Activated CD4-positive, alpha-beta memory T cell treated with anti-CD3 and anti-CD28 coated beads, Interleukin-2, amount 10 ng/mL, durations not matched to agents 7 days and 5 days (primary cell): ENCODE measurements at places on chromosomes 12 and 14. TPM values are rescaled to one million over a fixed set of nuclear protein-coding genes. Genes with fewer than 3 reads are reported as not detected.

DNA sequence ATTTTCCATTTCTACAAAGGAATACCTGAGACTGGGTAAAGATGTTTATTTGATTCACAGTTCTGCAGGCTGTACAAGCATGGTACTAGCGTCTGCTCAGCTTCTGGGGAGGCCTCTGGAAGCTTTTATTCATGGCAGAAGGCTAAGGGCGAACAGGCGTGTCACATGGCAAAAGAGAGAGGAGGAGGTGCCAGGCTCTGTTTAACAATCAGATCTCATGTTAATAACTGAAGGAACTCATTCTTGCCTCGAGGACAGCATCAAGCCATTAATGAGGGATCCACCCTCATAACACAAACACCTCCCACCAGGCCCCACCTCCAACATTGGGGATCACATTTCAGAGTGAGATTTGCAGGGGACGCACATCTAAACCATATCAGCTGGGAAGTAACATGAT lies 36.0 kb downstream of the PRB3 start:
- no peak for DNase-seq

DNA sequence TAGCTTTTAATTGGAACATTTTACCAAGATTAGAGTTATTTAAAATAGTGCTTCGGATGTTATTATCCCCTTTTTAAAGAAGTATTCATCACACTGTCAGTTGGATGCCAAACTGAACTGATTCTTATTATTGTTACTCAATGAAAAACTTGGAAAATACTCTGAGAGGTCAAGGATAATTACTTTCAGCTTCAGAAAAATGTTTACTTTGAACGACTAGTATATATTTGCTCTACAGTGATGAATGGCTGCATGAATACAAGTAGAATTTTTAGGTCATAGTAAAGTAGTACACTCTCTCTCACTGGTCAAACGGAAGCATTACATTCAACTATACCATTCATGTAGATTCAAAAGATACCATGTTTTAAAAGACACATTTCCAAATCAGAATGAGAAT lies 269.2 kb downstream of the CCDC91 start:
- DNase-seq, result no peak

GRCh38 chr12:67388331-67389138 lies 119.4 kb downstream of the CAND1 start:
- DNase-seq, result no peak

- peak; percentile 31 for DNase-seq
Observed at GRCh38 chr14:103716091-103716801, 636 bp downstream of the ZFYVE21 start.

- DNase-seq, result no peak
Observed at GRCh38 chr14:33477797-33478196, 473.1 kb downstream of the EGLN3 start.

- no peak for DNase-seq
Observed at GRCh38 chr12:41981013-41981412, 163.7 kb downstream of the GXYLT1 start.

GRCh38 chr12:114689075-114689994 lies 5.4 kb upstream of the TBX3 start:
- DNase-seq, result no peak

GRCh38 chr14:90740081-90740480 lies 76.1 kb downstream of the TTC7B start:
- DNase-seq, result no peak

DNA sequence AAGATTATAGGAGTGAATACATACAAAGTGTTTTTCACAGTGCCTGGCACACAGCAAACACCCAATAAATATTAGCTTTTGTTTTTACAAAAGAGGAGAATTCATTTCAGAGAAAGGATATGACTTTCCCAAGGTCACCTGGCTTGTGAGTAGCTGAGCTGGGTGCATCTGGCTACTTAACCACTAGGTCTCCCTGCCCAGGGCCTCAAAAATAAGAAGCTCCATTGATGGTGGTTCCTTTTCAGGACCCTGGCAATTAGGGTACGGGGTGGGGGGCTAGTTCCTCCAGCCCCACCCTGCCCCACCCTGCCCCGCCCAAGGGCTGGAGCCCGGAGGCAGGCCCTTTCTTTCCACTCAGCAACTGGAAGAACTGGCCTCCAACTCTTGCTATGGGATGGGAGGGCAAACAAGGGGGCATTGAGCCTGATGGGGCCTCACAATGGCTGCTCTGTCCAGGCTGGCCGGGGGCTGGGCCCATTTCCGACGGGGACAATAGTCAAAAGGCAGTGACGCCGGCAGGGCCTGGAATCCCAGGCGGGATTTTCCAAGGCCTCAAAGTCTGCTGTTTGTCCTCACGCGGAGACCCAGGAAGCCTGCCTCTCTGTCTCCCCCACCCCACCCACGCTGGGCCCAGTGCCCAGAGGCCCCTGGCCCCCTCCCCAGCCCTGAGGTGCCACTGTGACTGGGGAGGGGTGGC lies 8.2 kb upstream of the ATG101 start:
- no peak for DNase-seq

GRCh38 chr14:102988054-102988453 lies 65.6 kb downstream of the AMN start:
- DNase-seq, result no peak

DNA sequence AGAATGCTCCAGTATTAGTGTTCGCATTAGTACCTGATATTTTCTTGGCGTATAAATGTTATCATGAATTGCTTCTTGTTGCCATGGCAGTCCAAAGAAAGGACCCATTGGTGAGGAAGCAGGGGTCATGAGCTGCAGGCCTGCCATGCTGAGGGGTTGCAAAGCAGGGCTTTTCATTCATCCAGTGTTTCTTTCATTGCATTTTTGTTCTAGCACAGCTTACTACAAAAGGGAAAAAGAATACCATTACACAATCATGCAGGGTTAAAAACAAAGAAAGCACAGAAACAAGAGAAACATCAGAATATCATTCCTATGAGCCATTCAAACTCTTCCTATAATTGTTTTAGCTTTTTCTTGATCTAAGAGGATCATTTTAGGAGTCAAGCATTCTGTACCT lies 24.0 kb downstream of the DICER1 start:
- no peak for DNase-seq

DNA sequence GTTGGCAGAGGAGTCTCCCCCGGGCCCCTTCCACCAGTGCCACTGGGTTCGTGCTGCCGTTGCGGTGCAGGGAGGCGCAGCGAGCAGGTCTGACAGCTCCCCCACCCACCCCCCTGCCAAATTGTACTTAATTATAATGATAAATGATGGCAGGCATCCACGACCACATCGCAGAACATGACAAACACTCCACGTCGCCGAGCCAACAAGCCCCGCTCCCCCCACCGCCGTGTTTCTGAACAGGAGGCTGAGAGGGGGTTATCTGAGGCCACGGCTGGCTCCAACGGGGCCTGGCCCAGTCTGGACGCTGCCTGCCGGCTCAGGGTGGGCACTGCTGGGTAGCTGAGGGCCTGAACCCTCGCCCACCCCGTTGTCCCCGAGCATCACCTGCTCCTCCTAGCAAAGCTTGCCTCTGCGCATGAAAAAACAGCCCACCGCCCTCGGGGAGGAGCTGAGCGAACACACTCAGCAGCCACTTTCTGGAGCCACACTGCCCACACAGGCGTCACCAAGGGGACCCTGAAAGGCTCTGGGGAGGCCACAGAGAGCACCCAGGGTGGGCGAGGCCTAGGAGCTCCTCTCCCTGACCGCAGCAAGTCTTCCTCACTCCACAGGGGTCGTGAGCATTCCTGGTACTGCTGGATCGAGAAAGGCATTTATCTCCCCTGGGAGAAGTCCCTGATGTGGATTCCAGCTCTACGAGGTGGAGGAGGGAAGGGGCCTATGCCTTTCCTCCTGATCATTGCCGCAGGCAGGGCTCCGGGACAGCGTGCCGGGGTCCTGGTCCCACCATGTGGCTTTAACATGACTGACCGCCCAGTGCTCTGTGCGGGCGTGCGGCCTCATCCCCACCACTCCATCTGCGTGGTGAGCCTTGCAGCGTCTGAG lies 35.4 kb upstream of the DIO3 start:
- DNase-seq, result no peak

- DNase-seq, result no peak
Observed at GRCh38 chr12:129552996-129553750, 350.7 kb downstream of the TMEM132D start.

DNA sequence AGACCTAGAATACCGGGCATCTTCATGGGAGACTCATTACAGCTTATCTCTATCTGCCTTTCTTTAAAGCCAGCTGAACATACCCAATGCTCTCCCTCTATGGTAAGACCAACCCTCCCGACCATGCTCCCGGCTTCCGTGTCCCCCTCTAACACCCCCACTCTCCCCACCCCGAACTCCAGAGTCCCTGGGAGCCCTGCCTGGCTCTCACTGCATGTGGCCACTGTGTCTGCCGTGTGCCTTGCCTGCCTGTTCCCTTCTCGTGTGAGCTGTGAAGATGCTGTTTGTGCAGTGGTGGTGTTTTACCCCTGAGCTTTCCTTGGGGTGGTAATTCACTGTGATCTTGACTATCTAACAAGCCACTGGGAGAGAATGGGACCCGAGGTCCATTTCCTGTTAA lies 146.4 kb upstream of the FKBP4 start:
- no peak for DNase-seq

- no peak for DNase-seq
Observed at GRCh38 chr14:75711796-75712211, 50.8 kb downstream of the TTLL5 start.

DNA sequence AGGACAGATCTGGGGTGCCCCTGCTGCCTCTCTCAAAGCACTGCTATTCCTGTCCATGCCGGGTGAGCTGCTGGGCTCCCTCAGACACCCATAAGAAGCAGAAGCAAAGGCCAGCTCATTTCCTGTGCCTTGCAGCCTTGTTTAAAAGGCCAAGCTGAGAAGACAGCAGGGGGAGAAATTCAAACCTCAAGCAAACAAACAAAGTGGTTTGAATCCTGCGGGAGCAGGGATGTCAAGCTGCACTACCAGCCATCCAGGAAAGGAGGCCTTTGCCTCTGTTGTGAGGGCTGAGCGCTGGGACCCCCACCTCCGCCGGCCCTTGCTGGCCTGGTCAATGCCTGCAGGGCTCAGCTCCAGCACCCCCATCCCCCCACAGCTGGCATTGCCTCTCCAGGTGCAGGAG lies 176.5 kb downstream of the PIWIL1 start:
- no peak for DNase-seq

- no peak for DNase-seq
Observed at GRCh38 chr14:104142136-104142945, 4.0 kb downstream of the KIF26A start.

GRCh38 chr14:70619708-70620107 lies 19.3 kb upstream of the MED6 start:
- no peak for DNase-seq

- DNase-seq, result no peak
Observed at GRCh38 chr12:30835216-30835615, 80.5 kb upstream of the CAPRIN2 start.

LTBP2 gene
- 0.28 TPM for total RNA-seq

TCL1B gene
- total RNA-seq, result not detected

CELA1 gene
- total RNA-seq, result not detected

ASCL1 gene
- total RNA-seq, result not detected

ETFBKMT gene
- total RNA-seq, result 1.3 TPM

PPFIA2 gene
- not detected for total RNA-seq

SCN8A gene
- total RNA-seq, result 0.33 TPM

GPR84 gene
- 0.25 TPM for total RNA-seq

A2M gene
- not detected for total RNA-seq

CCDC197 gene
- 0.45 TPM for total RNA-seq

PMEL gene
- total RNA-seq, result 0.33 TPM
